ENCODE measurements at places on chromosomes 5 and 9. TPM values are rescaled to one million over a fixed set of nuclear protein-coding genes. Genes with fewer than 3 reads are reported as not detected.

DNA sequence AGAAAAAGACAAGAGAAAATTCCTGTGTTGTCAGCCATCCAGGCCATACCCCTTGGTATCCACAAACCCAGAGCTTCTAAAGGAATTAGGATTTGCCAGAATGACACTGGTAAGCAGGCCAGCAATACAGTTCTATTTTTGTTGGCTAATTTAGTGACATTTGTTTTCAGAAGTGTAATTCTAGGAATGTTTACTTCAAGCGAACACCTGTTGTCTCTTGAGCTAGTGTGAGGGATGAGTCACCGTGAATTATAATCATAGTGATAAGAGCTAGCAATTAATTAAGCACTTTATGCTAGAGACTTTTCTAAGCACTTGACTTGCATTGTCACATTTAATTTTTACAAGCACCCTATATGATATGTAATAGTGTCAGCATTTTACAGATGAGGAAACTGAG lies 99.2 kb downstream of the PRKACG start:
- DNase-seq: no peak

DNA sequence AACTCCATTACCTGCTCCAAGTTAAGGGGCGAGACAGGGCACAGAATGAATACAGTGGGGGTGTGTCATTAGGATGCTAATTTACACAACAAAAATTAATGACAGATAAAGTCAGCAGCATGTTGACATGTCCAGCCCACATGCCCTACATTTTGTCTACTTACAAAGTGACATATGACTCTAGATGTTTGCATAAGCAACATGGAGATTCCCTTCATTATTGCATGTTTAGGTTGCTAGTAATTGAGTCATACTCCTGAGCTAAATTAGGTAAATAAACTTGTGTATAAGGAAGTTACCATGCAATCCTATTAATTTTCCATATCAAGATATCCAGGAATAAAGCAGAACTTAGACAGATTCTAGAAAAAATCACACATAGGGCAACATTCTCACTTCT lies 232.2 kb downstream of the PDE4D start:
- no peak for DNase-seq

- DNase-seq: peak; percentile 52
Observed at GRCh38 chr5:151126199-151126645, 31.4 kb downstream of the ANXA6 start.

The PLEKHG4B gene
- not detected for total RNA-seq

DNA sequence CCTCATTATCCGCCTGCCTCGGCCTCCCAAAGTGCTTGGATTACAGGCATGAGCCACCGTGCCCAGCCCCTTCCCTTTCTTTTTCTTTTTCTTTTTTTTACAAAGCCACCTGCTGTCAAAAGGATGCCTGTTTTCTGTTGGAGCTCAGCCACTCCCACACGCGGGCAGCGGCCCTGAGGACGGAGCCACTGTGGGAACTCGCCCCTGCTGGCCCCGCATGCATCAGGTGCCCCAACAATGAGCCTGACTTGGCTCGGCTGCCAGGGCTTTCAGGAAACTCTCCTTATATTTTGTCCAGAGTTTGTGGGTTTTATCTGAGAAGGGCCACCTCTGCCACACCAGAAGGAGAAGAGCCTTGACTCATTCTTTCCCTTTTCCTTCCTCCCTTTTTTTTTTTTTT lies 37.1 kb upstream of the LRRC14B start:
- no peak for DNase-seq

The NOTCH1 gene
- 30.0 TPM for total RNA-seq

The HOMER1 gene
- total RNA-seq: 3.2 TPM

The C9orf153 gene
- total RNA-seq: 0.54 TPM

DNA sequence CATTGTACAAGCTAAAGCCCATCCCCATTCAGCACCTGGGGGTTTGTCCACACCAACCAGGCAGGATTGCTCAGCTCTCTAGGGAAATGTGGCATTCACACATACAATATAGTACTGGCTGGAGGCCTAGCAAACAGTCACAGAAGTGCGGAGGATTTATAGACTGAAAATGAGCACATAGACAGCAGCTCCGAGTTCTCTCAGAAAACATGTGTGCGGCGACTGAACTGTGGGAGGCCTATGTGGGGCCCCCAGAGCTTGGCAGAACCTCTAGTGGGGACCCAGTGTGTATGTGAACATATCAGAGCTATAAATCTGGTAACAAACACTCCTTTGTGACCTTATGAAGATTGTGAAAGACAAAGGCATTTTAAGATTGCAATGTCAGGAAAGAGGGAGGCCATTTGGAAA lies 431.1 kb downstream of the DTWD2 start:
- DNase-seq: no peak

The ANKRD18B gene
- not detected for total RNA-seq

DNA sequence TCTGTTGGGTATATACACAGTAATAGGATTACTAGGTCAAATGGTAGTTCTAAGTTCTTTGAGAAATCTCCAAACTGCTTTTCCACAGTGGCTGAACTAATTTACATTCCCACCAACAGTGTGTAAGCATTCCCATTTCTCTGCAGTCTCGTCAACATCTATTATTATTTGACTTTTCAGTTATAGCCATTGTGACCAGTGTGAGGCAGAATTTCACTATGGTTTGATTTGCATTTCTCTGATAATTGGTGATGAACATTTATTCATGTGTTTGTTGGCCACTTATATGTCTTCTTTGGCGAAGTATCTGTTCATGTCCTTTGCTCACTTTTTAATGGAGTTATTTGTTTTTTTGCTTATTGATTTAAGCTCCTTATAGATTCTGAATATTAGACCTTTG lies 596.2 kb upstream of the DAB2 start:
- DNase-seq: peak; percentile 28

DNA sequence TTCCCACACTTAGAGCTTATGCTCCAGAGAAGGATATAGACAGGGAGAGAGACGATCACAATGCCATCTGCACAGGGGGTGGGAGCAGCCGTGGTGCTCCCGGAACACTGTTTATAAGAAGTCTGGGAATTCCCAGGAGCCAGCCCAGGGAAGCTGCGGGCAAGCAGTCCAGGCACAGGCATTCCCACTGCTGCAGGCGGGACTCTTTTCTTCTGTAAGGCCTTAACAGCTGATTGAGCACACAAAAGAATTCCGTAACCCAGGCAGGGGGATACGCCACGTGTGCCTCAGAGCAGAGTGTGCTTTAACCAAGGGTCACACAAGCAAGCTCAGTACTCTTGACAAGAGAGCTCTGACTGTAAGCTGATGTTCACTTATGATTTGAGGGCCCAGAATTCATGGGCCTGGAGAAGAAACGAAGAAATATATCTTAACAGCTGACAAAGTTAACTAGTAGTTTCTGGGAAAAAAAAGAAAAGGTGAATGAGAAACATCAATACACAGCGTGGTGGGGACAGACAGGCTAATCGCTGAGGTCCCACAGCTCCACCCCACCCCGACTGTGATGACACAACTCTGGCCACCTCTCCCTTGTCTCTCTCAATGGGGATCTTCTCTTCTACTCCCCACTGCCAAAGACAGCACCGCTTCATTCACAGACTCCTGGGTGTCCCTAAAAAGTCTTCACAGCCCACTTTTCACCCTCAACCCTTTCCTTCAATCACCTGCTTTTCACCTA lies 85.9 kb upstream of the SIMC1 start:
- no peak for DNase-seq

The SLC2A8 gene
- total RNA-seq: 3.9 TPM

- DNase-seq: peak; percentile 46
Observed at GRCh38 chr5:134097211-134097749, 17.2 kb upstream of the TCF7 start.

The PRLR gene
- not detected for total RNA-seq

- no peak for DNase-seq
Observed at GRCh38 chr9:3137347-3137695, 293.4 kb upstream of the PUM3 start.

The MIGA2 gene
- total RNA-seq: 69.0 TPM

- no peak for DNase-seq
Observed at GRCh38 chr5:6370580-6370979, 7.8 kb downstream of the MED10 start.

- DNase-seq: no peak
Observed at GRCh38 chr9:94894094-94894699, 167.7 kb downstream of the AOPEP start.
